Stimulated activated CD4-positive, alpha-beta T cell treated with anti-CD3 and anti-CD28 coated beads, Interleukin-1b, Interleukin-23, amount 100 ng/mL, for 24 hours (primary cell): ENCODE measurements at places on chromosomes 1 and 21.

- no peak for DNase-seq
Measured at GRCh38 chr1:224433041-224433691, 1.4 kb downstream of the WDR26 start.

DNA sequence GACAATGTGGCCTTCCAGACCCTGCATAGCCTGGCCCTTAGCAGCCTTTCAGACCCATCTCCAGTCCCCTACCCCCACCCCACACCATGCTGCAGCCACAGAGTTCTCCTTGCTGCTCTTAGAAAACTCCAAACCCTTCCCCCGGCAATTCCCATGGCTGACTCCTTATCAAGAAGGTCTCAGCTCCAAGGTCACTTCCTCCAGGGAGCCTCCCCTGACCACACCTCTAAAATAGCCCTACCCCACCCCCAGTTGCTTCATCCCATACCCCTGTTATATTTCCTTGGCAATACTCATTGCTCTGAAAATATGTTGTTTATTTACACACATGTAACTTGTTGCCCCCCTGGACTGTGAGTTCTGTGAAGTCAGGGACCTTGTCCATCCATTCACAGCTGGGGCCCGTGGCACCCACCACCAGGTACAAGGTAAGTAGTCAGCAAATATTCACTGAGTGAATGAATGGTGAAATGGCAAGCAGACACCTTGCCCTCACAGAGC, 4.3 kb upstream of the ADGRB2 start:
- DNase-seq, result no peak

GRCh38 chr1:18575620-18576019, 55.0 kb upstream of the PAX7 start:
- peak; percentile 35 for DNase-seq

DNA sequence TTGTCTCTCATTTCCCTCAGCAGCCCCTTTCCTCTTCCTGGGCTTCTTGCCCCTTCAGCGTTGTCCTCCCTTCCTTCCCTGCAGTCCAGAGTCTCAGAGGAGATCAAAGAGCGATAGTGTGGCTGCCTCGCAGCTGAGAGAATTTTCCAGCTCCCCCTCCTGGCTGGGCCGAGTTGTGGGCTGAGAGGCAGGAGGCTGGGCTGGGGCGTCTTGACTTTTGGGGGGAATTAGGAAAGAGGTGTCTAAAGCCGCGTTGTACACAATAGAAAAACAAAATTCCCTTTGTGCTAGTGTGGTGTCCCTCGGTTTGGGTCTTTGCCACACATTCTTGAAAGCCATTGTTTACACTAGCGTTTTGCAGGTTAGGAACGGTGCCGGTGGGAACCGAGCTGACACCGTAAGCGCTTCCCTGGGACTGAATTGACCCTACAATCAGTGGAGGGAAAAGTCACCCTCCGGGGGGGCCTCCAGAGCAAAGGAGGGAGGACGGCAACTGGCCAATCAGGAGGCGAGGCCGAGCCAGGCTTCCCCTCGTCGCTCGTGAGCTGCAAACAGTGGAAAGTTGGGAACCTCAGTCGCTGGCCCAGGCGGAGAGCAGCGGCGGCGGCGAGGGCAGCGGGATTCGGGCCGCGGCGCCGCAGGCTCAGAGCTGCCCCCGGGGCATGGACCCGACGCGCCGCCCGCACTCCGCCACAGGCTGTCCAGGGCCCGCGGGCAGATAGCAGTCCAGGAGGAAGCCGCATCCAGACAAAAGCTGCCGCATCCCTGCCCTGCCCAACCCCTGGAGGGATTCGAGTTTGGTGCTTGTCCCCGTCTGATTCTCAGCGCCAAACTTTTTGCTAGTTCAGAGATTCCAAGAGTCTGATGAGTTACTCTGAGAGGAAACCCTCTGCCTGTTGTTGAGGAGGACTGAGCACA, at the start of gene HMCN1:
Gene HMCN1, plus strand, starts transcription at position 574 of the 918 bp plus-strand sequence. CDS start 389 bp downstream, outside the sequence.
- no peak for DNase-seq

DNA sequence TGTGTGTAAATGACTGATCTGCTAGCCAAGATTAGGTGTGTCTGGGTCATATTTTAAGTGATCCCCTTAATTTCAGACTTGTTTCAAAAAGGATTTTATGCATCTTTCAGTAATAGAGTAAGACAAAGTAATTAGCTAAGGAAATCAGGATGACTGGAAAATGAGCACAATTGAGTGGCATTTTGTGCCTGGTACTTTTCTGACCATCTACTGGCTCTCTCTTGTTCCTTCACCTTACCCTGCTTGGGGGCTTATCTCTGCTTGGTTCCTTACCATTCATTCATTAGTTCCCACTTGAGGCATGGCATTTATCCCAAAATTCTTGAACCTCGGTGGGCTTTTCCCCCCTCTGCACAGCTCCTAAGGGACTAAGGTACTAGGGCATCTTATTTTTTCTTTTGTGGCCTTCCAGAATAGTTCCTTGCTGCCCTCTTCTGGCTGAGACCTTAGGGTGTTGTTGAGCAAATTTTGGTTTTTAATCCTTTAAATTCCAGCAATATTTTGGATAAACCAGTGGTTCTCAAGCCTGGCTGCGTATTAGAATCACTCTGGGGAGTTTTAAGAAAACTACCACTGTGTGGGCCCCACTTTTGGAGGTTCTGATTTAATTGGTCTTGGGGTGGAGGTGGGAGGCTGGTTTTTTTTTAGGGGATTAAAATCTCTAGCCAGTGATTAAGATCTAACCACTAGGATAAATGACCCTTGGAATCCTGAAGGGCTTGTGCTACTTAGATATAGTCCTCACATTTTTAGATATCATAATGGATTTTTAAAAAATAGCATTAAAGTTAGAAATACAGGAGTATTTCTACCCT, 50.8 kb downstream of the HS2ST1 start:
- no peak for DNase-seq

- DNase-seq, result no peak
Measured at GRCh38 chr1:207810606-207811295, 58.9 kb downstream of the CD46 start.

GRCh38 chr1:226603022-226603857, 54.7 kb downstream of the STUM start:
- no peak for DNase-seq

GRCh38 chr1:87284456-87285240, 44.0 kb upstream of the LMO4 start:
- DNase-seq, result no peak

DNA sequence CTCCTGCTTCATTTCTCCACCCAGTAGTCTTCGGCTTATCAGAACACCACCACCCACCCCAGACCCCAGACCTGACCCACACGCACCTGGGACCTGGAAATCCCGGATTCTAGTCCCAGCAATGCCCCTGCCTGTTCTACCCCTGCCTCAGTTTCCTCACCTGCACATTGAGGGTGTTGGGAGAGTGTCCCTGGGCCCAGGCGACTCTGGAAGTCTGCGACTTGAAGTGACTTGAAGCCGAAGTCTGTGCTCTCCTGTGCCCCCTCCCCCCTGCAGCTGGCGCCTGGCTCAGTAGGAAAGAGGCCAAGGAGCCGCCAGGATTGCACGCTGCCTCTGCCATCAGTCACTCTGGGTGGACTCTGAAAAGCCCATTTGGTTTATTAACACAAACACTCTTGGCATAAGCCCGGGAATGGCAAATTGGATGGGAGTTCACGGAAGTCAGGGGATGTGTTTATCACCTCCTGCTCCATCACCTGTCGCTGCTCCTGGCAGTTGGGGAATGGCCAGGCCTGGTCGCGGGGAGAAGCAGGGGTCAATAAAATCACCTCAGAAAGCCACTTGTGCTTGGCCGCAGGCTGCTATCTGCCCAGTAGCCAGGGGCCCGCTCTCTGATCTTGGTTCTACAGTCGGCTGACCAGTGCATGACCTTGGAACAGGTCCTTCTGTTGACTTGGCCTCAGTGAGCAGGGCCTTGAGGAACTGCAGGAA, 132.7 kb downstream of the ACTL8 start:
- no peak for DNase-seq

GRCh38 chr1:180930687-180931086, 18.0 kb downstream of the KIAA1614 start:
- no peak for DNase-seq

- no peak for DNase-seq
Measured at GRCh38 chr1:17075470-17076255, 21.8 kb upstream of the SDHB start.

DNA sequence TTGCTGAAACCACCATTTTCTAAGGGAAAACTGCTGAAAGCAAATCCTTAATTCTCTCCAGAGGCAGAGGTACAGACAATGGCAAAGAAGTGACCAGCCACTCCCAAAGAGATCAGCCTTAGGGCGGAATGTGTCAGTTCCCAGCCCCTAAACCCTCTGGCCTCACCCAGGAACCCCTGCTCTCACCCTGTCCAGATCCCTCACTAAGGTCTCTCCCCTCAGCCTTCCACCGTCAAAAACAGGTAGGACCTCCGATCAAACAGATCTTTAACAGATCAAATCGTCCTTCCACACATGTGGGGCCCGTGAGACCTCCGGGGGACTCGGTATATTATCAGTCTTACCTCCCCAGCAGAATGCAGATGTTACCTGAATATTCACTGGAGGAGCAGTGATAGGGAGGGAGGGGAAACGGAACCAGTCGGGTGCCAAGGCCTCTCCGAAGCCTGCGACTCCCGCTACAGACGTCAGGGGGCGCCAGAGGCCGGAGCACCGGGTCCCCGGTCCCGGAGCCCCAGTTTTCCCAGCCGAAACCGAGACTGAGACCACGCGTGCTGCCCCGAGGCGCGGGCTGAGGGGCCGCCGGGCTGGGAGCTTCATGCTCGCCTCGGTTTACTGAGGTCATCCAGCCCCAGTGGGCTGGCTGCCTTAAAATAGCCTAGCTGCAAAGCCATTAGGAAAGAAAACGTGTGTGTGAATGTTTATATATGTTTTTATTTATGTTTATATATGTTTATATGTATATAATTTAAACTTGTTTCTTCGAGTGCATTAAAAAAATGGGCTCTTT, 23.6 kb downstream of the GPA33 start:
- peak; percentile 76 for DNase-seq

- no peak for DNase-seq
Measured at GRCh38 chr1:180235077-180235501, 5.0 kb downstream of the LHX4 start.

- DNase-seq, result no peak
Measured at GRCh38 chr1:12593621-12594066, 24.4 kb downstream of the DHRS3 start.

- no peak for DNase-seq
Measured at GRCh38 chr21:20257052-20257740, 741.0 kb upstream of the NCAM2 start.

DNA sequence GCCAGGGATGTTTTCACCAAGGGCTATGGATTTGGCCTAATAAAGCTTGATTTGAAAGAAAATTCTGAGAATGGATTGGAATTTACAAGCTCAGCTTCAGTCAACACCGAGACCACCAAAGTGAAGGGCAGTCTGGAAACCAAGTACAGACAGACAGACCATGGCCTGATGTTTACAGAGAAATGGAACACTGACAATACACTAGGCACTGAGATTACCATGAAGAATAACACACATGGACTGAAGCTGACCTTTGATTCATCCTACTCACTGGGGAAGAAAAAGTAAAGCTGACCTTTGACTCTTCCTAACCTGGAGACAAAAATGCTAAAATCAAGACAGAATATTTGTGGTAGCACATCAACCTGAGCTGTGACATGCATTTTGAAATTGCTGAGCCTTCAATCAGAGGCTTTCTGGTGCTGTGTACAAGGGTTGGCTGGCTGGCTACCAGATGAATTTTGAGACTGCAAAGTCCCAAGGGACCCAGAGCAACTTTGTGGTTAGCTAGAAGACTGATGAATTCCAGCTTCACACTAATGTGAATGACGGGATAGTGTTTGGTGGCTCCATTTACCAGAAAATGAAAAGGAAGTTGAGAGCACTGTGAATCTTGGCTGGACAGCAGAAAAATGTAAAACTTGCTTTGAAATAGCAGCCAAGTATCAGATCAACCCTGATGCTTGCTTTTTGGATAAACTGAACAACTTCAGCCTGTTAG, 190.4 kb upstream of the KCTD3 start:
- DNase-seq, result no peak

DNA sequence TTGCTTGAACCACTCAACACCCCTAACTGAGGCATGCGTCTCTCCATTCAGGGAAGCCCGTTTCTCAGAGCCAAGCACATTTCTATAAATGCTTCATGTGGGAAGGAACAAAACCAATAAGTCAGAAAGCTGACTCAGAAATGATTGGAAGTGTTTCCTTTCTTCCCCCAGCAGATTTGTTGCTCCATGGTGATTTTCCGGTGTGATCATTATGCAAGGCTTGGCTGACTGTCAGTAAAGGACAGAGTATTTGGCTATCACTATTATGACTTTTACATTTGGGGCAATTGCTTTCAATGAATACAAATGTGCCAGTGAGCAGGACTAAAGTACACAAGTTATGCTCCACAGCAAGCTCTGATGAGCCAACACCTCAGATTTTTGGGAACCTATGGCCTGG, 53.3 kb upstream of the ZC3H11B start:
- no peak for DNase-seq

DNA sequence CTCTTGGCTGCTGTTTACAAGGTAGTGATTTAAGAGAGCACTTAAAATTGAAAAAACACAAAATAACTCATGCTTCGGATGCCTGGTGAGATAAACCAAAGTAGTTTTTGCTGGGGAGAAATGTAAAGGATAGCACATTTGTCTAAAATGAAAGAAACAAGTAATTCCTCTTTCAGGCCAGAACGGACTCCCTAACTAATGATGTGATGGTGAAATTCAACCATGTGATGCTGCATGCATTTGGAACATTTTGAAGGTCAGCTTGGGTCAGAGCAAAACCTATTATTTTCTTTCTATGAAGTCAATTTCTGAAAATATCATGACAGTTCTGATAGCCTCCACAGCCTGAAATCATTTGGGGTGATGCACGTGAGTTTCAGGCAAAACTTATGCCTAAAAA, 27.6 kb downstream of the NMNAT2 start:
- DNase-seq, result no peak
